Ecto neural progenitor cell (in vitro differentiated cells): ENCODE measurements at places on chromosomes 1 and 21.

GRCh38 chr1:172203135-172203823 is 217.2 kb upstream of the C1orf105 start:
- no peak for DNase-seq

GRCh38 chr1:224312025-224312424 is 17.9 kb downstream of the NVL start:
- DNase-seq = no peak

- DNase-seq = no peak
Measured at GRCh38 chr1:181100015-181100905, 11.8 kb downstream of the IER5 start.

DNA sequence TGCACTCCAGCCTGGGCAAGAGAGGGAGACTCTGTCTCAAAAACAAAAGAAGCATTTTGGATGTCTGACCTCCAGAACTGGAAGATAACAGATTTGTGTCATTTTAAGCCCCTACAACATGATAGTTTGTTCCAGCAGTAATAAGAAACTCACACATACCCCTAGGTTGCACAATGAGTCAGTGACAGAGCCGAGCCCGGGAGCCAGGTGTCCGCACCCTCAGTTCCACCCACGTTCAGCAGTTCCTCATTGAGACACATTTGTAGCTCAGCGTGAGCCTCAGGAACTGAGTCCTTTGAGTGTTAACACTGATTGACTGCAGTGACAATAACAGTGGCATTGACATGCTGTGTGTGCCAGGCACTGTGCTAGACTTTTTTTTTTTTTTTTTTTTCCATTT is 19.8 kb downstream of the LRRC38 start:
- DNase-seq = no peak

GRCh38 chr1:111251570-111251969 is 24.1 kb downstream of the CHI3L2 start:
- no peak for DNase-seq

DNA sequence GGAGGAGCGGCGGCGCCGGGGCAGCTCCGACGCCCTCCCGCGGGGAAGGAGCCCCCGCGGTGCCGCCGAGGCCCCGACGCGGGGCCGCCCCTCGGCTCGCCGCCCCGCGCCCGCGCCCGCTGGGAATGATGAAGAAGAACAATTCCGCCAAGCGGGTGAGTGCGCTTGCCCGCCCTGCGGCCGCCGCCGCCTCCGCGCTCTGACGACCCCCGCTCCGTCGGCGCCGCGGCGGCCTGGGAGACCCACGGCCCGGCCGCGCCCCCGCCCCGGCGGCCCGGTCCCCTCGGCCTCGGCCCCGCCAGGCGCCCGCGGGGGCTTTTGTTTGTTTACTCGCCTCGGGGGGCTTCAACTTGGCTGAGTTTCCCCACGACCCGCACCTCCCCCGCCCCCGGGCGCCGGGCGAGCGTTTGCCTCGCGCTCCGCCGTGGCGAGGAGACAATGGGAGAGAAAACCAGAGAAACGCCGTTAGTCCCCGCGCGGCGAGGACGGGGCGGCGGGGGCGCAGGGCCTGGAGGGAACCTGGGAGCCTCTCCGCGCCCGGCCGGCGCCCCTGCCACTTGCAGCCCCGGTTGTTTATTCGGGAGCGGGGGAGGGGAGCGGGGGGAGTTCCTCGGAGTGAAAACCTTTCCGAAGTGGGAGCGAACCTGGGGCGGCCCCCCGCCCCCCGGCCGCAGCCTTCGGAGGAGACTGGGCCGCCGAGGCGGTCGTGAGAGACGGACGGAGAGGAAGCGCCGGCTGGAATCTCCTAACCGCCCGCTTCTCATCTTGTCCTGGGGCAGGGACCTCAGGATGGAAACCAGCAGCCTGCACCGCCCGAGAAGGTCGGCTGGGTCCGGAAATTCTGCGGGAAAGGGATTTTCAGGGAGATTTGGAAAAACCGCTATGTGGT is 661 bp downstream of the PLEKHO1 start:
- no peak for DNase-seq

- no peak for DNase-seq
Measured at GRCh38 chr1:235207209-235207565, 46.1 kb upstream of the RBM34 start.

DNA sequence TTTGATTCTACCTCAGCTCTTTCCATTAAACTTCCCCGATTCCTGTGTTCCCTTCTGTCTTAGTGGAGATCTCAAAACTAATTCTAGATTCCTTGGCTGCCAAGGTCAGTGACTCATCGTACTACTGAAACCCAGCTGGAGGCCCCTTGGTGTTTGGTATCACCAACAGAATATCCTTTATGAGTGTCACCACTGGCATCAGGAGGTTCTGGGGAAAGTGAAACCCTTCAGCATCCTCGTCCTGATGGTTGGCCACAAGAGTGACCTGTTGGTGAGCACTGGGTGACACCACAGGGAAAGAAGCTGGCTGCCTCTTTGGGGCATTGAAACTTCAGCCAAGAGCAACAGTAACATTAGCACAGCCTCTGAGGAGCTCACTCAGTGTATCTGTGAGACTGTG is 9.6 kb downstream of the RAB42 start:
- no peak for DNase-seq

DNA sequence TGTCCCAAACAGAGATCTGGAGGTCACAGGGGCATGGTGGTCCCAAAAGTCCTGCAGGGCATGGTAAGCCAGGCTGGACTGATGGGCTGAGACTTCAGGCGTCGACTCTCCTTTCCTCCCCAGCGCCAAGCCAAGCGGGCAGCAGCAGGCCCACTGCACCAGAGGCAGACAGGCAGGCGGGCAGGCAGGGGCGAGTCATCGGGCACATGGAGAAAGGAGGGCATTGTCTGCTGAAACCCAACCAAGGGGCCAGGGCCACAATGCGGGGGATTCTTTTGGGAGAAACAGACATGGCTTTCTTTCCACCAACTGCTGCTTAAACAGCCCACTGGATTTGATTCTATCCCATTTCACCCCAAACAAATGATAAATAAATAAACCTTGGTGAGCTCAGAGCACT is 46.2 kb downstream of the TRABD2B start:
- no peak for DNase-seq

DNA sequence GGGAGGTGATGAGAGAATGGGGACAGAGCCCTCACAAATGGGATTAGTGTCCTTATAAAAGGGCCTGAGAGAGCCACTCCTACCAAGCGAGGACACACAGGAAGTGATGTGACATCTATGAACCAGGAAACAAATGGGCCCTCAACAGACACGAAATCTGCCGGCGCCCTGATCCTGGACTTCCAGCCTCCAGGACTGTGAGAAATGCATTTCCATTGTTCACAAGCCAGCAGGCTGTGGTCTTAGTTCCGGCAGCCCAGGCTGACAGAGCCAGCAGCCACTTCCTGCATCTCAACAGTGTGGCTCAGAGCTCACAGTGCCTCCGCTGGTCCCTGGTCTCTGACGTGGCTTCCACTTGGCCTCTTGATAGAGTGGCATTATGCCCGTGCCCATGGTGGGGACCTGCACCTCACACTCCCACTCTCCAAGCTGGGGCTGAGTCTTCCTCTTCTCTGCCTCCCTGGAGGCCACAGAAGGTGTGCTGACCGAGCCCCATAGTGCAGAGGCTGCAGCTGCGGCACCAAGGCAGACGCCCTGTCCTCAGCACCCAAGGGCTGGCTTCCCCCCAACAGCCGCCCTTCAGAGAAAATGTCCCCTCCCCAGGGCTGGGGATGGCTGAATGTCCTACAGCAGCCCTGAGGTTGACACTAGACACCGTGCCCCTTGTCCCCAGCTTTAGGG is 44.9 kb downstream of the ACOT7 start:
- DNase-seq = peak; percentile 48

DNA sequence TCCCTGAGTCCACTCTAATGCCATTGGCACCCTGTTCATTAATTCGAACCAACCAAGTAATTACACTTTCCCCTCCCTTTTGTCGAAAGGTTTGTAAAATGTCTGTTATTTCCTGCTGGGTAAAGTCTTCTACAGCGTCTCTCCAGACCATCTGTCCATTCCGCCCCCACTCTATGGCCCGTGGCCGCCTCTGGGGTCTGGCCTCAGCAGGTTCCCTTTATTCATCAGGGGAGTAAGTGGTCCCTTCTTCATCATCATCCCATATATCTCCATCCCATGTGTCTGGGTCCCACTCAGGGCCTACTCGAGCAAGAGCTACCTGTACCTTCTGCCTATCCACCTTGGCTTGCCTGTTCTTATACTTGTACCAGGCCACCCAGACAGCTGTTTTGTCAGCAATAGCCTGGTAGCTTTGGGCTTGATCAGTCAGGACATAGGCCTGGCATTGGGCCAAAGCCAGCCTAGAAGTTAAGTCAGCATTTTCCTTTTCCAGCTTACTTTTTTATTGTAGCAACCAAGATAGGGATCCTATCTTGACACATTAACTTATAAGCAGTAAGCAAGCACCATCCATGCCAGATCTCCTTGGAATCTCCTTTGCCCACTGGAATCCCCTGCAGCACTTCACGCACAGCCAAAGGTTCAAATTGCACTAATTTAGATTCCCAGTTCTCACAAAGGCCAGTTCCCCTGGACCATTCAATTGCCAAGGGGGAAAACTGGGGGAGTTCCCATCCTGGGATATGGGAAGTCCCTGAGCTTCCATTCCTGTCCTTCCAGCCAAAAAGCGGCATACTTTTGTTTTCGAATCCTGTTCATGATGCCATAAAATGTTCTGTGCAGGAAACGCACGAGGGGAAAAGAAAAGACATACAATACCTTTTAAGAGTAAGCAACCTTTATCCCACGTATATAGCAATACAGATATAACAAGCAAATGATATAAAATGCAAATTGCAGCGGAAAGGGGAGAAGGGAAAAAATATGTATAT is 6.6 kb upstream of the STUM start:
- no peak for DNase-seq

DNA sequence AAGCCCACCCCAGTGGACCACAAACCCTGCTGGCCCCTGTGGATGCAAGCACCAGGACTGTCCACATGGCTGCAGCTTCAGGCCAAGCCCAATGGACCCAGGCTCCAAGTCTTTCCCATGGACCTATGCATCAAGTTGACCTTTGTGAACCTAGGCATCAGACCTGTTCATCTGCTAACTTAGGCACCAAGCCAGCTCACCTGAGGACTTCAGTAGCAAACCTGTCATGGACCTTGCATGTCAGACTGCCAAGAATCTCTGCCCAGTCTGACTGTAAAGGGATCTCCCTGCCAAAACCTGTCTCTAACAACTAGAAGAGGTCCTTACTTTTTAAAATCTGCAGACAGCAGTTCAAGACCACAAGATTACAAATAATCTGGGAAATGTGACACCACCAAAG is 37.8 kb downstream of the FMO3 start:
- no peak for DNase-seq

DNA sequence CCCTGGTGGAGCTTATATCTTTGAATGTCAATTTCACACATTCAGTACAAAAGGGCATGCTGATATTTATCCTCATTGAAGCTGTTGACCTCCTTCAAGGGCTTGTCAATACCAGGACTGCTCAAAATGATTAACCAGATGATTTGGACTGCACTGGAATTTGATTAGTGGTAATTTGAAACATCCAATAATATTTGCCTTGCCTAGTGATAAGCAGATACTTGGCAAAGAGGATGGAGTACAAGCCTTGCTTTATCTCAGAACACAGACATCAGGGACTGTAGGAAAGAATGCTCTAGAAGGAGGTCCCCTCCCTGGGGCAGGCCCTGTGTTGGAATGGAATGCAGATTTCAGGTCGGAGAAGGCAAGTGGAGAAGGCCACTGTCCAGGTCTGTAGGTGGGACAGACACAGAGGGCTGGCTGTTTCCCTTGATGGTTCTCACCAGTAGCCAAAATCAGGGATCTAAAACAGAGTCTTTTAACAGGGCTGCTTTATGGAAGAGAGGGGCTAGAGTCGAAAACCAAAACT is 64.8 kb upstream of the ZNF648 start:
- no peak for DNase-seq

DNA sequence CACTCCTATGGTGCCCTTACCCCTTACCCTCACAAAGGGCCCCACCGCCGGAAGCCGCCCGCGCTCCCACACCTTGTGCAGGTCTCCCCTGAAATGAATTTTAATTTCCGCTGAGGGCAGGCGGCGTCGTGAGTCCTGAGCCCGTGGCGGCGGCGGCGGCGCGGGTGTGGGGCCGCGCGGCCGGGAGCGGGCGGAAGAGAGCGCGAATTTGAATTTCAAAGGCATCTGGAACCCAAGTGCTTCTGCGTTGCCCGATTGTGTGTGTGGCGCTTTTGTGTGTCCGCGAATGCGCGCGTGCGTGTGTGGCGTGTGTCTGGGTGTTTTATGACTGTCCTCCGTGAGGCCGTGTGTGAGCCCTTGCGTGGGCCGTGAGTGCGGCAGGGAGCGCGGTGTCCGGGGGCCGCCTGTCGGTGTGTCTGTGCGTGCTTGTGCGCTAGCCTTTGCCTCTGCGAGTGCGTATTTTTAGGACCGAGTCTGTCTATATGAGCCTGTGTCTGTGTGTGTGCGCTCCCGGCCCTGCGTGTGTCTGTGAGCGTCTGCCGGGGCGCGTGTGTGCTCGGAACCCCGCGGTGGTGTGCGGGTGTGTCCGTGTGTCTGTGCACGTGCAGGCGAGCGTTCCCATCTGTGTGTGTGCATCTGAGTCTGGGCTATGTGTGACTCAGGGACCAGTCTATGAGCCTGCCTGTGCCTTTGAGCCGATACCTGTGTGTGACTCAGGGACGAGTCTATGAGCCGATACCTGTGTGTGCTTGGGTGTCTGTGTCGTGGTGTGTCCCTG is 7.9 kb upstream of the ADGRB2 start:
- no peak for DNase-seq

GRCh38 chr1:118185084-118185832 is at the start of gene SPAG17:
TSS of gene SPAG17 (minus strand) at chr1:118185228. CDS start at chr1:118185157, 71 bp downstream.
- DNase-seq = peak; percentile 95

GRCh38 chr1:100511058-100511457 is 26.9 kb upstream of the GPR88 start:
- DNase-seq = no peak

GRCh38 chr1:228416217-228416933 is at the start of gene TRIM17:
TSS of gene TRIM17 (minus strand) at chr1:228416861. CDS start at chr1:228415072, 1,789 bp downstream.
- DNase-seq = peak; percentile 84

GRCh38 chr1:10253755-10254154 is 43.4 kb downstream of the KIF1B start:
- DNase-seq = no peak

GRCh38 chr1:84753516-84754385 is 63.5 kb upstream of the SSX2IP start:
- peak; percentile 83 for DNase-seq

DNA sequence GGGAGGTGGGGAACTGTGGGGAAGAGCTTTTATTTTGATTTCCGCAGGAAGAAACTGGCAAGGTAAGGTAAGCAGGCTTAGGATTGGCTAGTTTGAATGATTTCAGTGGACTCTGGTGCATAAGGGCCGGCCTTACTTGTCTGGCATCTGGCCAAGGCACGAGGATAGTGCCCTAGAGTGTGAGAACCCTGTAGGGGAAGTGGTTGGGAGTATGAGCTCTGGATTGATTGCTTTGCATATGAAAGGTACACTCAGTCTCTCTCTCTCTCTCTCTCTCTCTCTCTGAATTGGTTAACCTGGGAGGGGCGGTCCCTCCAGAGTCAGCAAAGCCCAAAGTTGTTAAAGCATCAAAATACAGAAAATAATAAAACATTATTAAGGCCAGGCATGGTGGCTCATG is 463.0 kb downstream of the SIPA1L2 start:
- no peak for DNase-seq

- peak; percentile 94 for DNase-seq
Measured at GRCh38 chr1:227563324-227564201, at the start of gene ZNF678. TSS of gene ZNF678 (plus strand) at chr1:227563556. CDS start at chr1:227650992, 87,436 bp downstream.
